ENCODE measurements at places on chromosomes 1 and 21. TPM values are rescaled to one million over a fixed set of nuclear protein-coding genes. Genes with fewer than 3 reads are reported as not detected.

DNA sequence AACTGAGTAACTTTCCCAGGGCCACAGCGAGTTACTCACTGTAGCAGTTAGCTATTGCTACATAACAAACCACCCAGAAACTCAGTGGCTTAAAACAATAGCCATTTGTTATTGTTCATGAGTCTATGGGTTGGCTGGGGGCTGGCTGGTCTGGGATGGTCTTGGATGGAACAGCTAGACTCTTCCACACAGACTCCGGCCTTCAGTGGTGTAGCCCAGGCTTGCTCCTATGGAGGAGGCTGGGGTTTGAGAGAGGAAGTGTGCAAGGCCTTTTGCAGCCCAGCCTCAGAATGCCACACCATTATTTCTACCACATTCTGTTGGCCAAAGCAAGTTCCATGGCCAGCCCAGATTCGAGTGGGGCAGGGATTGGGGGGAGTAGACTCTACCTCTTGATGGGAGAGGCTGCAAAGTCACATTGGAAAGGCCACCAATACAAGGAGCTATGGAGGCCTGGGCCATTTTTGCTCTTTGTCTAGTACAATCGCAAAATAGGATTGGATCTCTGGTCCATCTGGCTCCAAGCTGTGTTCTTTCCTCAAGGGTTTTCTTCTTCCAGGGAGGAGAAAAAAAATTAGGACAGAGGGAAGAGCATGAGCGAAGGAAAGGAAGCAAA lies 37.5 kb upstream of the TTC22 start:
- no peak for DNase-seq

UTS2 gene
- not detected for total RNA-seq

ST7L gene
- total RNA-seq: 16.1 TPM

DNA sequence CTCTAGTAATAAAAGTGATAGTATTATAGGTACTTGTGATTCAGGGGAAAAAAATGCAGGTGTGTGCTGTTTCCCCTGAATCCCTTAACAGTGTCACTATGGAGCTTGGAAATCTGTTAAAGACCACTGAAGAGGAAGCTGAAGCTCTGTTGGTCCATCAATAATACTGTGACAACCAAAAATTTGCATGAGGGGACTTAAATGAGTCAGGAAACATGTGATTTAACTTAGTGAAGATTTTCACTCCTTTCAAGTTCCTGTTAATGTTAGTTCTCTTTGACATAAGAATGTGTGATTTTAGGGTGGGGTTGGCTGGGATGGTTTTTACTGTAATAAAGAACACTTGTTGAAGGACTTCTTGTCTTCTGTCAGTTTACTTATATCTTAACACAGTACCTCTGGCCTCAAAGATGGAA lies 32.0 kb downstream of the VANGL2 start:
- no peak for DNase-seq

DNA sequence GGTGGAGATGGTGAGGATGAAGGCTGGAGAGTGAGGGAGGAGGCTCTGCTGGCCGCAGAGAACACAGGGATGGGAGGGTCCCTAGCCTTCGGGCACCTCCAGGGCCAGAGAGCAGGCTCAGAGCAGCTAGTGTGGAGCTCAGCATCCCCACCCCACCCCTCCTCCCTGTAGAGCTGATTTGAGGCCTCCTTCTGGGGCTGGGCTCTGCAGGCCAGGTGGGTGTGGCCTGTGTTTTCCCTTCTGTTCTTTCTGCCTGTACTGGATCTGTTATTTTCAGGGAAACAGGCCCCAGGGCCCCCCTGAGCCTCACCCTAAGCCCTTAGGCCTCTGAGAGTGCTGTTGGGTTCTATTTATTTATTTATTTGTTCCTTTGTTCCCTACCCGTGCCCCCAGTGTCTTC lies 44.8 kb downstream of the TMCC2 start:
- DNase-seq: no peak

DNA sequence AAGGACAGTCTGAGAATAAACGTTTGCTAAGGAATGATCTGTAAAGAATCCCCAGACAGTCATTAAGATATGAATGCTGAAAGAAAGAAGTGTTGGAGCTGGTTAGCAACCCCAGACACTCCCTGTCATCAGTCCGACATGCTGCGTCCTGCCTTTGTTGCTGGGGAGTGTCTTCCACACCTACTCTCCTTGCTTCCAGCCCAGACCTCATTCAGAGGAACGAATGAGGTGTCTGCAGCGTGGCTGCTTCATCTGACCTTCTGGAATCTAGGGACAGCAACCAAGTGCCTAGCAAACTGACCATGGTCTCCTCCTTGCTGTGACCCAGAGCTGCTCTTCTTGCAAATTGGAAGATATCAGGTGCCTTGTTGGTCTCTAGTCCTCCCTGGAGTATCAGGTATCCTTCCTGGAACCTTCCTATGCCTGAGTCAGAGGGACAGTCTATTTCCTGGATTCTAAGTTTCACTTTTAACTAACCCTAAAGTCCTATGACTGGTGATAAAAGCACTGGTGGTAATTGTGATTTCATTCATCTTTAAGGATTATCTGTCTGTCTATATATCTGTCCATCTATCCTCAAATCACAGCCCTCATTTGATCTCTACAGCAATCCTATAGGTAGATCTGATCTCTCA lies 45.3 kb downstream of the NFASC start:
- no peak for DNase-seq

Data from left colon (tissue), 2 donors.